ENCODE measurements at places on chromosomes 3 and 15. TPM values are rescaled to one million over a fixed set of nuclear protein-coding genes. Genes with fewer than 3 reads are reported as not detected.

GPR27 gene
- total RNA-seq: 17.9 TPM

RASGRF1 gene
- total RNA-seq: 0.98 TPM

ERC2 gene
- 3.8 TPM for total RNA-seq

C3orf85 gene
- total RNA-seq: not detected

IL17RE gene
- total RNA-seq: 8.5 TPM

STRA6 gene
- total RNA-seq: 2.0 TPM

GRCh38 chr15:63050731-63051155 lies 8.2 kb downstream of the TPM1 start:
- no peaks in the 10 kb centered on the region for H3K36me3 ChIP-seq
- peak overlapping the region; percentile 78 for H3K4me3 ChIP-seq
- no peaks in the 10 kb centered on the region for H3K27me3 ChIP-seq
- H3K27ac ChIP-seq: peak overlapping the region; percentile 71

DNA sequence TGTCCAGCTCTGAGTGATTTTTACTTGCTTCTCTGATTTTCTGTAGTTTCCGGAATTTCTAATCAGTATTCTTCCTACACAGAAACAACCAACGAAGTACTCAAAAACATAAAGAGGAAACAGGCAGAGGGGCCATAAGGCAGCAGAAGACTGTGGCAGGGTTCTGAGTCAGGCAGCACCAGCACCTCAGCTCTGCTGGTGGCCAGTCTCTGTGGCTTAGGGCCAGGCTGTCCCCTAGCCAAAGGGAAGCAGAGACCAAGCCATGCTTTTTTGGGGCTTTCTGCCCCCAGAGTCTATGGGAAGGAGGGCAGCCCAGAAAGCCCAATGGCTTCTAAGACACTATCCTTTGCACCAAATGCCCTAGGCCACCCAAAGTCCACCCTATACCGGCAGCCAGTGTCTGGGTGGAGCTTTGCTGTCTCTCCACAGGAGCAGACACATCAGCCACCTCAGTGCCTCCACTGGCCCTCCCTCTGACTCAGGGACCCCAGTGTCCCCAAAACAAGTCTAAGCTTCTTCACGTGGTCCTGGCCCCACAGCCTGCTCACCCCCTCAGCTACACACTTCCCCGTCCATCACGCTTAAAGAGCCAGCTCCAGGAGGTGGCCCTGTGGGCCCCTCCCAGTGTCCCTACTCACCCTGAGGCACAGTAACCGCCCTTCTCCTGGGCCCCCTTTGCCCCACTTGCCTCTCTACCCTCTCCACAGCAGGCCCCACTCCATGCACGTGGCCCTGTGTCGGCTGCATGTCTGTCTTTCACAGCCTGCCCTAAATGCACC lies 46.2 kb downstream of the CCDC12 start:
- peaks cover 70% of the 10 kb centered on the region for H3K4me1 ChIP-seq
- H3K4me3 ChIP-seq: no peak overlapping the region
- no peak for DNase-seq
- no peaks in the 10 kb centered on the region for H3K27me3 ChIP-seq

DNA sequence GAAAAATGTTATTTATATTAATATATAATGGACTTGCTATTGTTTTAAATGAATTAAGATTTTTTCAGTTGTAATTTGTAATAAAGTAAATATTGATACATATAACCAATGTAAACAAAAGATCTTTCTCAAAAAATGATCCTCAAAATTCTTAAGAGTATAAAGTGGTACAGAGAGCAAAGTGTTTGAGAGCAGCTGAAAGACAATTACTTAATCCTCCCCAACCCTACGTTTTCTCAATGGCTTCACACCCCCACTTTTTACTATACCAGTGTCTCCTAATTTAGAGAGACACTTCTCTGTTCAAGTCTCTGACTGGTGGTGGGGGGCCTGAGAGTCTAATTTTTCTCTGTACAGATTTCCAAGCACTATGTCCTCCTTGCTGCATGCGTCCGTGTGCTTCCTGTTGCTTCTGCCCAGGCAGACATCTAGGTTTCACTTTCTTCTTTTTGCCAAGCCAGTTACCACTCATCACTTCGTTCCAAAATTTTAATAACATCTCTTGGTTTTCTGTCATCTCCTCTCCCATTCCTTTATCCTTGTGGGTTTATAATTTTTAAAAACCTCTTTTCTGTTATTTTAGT lies 276.3 kb upstream of the DNAJC19 start:
- no peaks in the 10 kb centered on the region for H3K36me3 ChIP-seq
- H3K27ac ChIP-seq: no peak overlapping the region
- no peaks in the 10 kb centered on the region for H3K4me1 ChIP-seq
- no peak overlapping the region for H3K4me3 ChIP-seq
- no peaks in the 10 kb centered on the region for H3K27me3 ChIP-seq
- DNase-seq: no peak

GRCh38 chr3:147939425-147939824 lies 530.3 kb downstream of the ZIC1 start:
- H3K36me3 ChIP-seq: no peaks in the 10 kb centered on the region
- no peak overlapping the region for H3K27ac ChIP-seq
- no peaks in the 10 kb centered on the region for H3K4me1 ChIP-seq
- no peaks in the 10 kb centered on the region for H3K27me3 ChIP-seq
- no peak for DNase-seq

- no peak overlapping the region for H3K4me3 ChIP-seq
- H3K36me3 ChIP-seq: no peaks in the 10 kb centered on the region
- H3K27ac ChIP-seq: no peak overlapping the region
- no peaks in the 10 kb centered on the region for H3K4me1 ChIP-seq
- H3K27me3 ChIP-seq: no peaks in the 10 kb centered on the region
These were observed 127.9 kb downstream of the MYRIP start for GRCh38 chr3:39937315-39937714.

DNA sequence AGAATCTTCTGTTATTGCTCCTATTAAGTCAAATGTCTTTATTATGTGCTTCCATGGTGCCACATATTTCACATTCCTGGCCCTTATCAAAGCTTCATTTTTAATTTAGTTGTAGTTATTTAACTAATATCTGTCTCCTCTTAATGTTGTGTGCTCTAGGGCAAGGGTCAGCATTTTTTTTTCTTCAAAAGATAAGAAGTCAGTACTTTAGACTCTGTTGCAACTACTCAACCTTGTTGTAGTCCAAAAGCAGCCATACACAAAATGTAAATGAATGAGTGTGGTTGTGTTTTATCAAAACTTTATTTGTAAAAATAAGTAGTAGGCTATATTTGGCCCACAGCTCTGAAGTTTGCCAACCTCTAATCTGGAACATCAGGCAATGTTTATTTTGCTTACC lies 394.7 kb upstream of the CBLB start:
- H3K4me3 ChIP-seq: no peak overlapping the region
- no peaks in the 10 kb centered on the region for H3K36me3 ChIP-seq
- H3K27me3 ChIP-seq: no peaks in the 10 kb centered on the region
- no peak for DNase-seq
- no peak overlapping the region for H3K27ac ChIP-seq

DNA sequence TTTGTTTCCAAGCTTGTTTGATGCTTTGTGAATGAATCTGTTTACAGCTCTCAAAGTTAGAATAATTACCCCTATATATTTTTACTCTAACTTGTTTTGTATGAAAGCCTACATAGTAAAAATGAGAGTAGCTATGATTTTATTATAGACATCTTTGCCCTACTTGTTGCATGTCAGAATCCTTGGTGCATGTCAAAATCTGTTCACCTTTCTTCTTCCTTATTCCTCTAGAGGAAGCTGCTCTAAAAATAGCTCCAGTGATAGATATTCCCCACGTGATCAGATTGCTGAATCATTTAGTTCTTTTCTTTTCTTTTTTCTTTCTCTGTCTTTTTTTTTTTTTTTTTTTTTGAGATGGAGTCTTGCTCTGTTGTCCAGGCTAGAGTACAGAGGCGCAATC lies 39.8 kb downstream of the LRRC49 start:
- H3K27me3 ChIP-seq: no peaks in the 10 kb centered on the region
- DNase-seq: no peak
- no peaks in the 10 kb centered on the region for H3K36me3 ChIP-seq
- H3K27ac ChIP-seq: no peak overlapping the region
- H3K4me3 ChIP-seq: no peak overlapping the region

GRCh38 chr3:125156456-125156855 lies 56.1 kb downstream of the SLC12A8 start:
- H3K4me3 ChIP-seq: no peak overlapping the region
- no peak for DNase-seq
- H3K4me1 ChIP-seq: no peaks in the 10 kb centered on the region
- H3K36me3 ChIP-seq: no peaks in the 10 kb centered on the region

- H3K4me3 ChIP-seq: no peak overlapping the region
- no peaks in the 10 kb centered on the region for H3K36me3 ChIP-seq
- no peak for DNase-seq
- no peak overlapping the region for H3K27ac ChIP-seq
- H3K4me1 ChIP-seq: no peaks in the 10 kb centered on the region
- H3K27me3 ChIP-seq: no peaks in the 10 kb centered on the region
These were observed 262.1 kb upstream of the TBL1XR1 start for GRCh38 chr3:177459401-177459800.

GRCh38 chr3:57224856-57225255 lies 2.7 kb upstream of the APPL1 start:
- H3K27me3 ChIP-seq: no peaks in the 10 kb centered on the region
- H3K4me1 ChIP-seq: no peaks in the 10 kb centered on the region
- H3K27ac ChIP-seq: no peak overlapping the region
- no peak overlapping the region for H3K4me3 ChIP-seq
- DNase-seq: no peak

GRCh38 chr3:66037986-66038369 lies 740 bp downstream of the MAGI1 start:
- no peaks in the 10 kb centered on the region for H3K27me3 ChIP-seq
- H3K4me3 ChIP-seq: peak overlapping the region; percentile 97
- H3K4me1 ChIP-seq: no peaks in the 10 kb centered on the region
- DNase-seq: peak; percentile 69

DNA sequence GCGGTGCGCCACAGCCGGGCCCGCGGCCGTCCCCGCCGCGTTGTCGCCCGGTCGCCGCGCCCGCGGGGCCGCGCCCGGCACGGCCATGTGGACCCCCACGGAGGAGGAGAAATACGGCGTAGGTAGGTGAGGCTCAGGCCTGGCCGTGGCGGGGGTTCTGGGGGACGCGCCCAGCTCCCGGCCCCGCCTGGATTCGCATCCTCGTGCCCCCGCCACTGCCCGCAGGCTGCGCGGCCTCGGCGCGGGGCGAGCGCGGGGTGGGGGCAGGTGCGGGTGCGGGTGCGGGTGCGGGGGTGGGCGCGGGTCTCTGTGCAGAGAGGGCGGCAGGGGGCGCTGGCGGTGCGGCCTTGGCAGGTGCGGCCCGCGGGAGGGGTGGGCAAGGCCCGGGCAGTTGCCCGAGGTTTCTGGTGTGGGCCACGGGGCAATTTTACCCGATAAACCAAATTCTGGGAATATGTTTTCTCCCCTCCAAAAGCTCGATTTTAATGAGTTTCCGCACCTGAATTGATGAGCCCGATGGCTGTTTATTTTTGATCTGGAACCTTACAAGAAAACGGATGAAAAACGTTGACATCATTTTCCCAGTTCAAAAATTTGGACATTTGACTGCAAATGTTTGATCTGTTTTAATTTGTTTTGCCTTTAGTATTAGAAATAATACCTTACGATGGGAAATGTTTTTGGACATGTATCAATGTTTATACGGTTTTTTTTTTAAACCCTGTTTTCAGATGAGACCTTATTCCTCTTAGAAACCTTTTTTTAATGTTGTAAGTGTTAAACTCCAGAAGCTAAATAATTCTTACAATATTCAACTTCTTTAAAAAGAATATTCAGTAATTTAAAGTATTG lies 678 bp downstream of the DOCK3 start:
- no peak overlapping the region for H3K4me3 ChIP-seq
- no peak overlapping the region for H3K27ac ChIP-seq
- peaks cover 36% of the 10 kb centered on the region for H3K27me3 ChIP-seq
- no peaks in the 10 kb centered on the region for H3K4me1 ChIP-seq
- H3K36me3 ChIP-seq: no peaks in the 10 kb centered on the region
- DNase-seq: peak; percentile 44

DNA sequence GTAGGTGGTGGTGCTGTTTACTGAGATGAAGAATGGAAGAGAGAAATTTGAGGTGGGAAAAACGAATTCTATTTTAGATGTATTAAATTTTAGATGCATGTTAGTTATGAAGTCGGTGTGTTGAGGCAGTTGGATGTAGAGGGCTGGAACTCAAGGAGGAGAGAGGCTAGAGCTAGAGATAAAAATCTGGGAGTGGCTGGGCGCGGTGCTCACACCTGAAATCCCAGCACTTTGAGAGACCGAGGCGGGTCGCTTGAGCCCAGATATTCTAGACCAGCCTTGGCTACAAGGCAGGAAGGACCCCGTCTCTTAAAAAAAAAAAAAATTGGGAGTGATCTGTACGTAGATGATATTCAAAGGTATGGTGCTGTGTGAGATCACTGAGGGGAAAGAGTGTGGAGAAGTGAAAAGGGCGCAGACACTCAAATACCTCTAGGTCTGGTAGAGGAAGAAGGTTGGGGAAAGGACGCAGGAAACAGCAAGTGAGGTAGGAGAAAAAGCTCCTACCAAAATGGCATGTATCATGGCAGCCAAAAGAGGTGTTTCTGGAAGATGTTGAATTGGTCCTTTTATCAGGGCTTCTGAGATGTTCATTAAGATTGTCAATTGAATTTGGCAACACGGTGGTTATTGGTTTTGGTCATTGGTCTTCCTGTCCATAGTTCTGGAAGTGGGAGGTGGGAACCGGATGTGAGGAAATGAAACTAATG lies 1.8 kb downstream of the YEATS2 start:
- DNase-seq: peak; percentile 3
- no peaks in the 10 kb centered on the region for H3K36me3 ChIP-seq
- peak overlapping the region; percentile 81 for H3K4me3 ChIP-seq
- no peaks in the 10 kb centered on the region for H3K27me3 ChIP-seq
- H3K4me1 ChIP-seq: peaks cover 9% of the 10 kb centered on the region
- no peak overlapping the region for H3K27ac ChIP-seq

DNA sequence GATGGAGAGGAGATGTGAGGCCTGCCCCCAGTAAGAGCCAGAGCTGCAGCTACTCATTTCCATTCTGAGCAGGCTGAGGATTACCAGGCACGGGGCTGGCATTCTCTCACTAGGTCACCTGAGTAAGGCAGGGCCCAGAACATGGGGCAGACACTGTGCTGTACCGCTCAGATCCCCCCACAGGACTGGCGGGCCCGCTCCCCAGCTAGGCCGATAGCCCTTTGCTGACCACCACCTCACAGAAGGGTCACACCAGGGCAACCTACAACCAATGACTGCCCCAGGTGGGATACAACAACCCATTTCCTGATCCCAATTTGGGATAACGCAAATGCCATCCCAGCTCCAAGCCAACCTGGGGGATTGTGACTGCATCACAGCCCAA lies 52.5 kb downstream of the OXNAD1 start:
- peaks cover 42% of the 10 kb centered on the region for H3K36me3 ChIP-seq
- peaks cover 4% of the 10 kb centered on the region for H3K4me1 ChIP-seq
- no peaks in the 10 kb centered on the region for H3K27me3 ChIP-seq
- no peak for DNase-seq
- no peak overlapping the region for H3K27ac ChIP-seq

DNA sequence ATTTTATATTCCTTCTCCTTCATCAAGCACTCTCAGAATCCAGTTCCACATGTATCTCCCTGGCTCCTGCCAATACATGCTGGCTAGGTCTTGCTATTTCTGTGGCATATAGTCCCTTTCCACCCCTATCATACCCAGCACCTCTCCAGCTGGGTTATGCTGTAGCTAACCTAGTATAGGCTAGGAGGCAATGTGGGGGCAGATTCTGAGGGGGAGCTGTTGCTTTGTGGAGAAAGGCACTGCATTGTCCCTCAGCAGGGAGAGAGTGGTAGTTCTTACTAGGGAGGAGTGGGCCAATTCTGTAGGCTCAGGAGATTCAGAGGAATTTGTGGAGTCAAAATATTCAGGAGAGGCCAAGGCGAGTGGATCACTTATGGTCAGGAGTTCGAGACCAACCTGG lies 39.4 kb upstream of the UBL7 start:
- H3K27ac ChIP-seq: no peak overlapping the region
- no peaks in the 10 kb centered on the region for H3K36me3 ChIP-seq
- H3K27me3 ChIP-seq: no peaks in the 10 kb centered on the region
- H3K4me3 ChIP-seq: no peak overlapping the region
- no peak for DNase-seq
